ENCODE measurements at places on chromosomes 1 and 21. TPM values are rescaled to one million over a fixed set of nuclear protein-coding genes. Genes with fewer than 3 reads are reported as not detected.

GRCh38 chr21:27673581-27673980 lies 706.7 kb upstream of the ADAMTS5 start:
- DNase-seq = no peak

MRPL24 gene
- polyA plus RNA-seq = 46.5 TPM

NOS1AP gene
- polyA plus RNA-seq = 0.62 TPM

AMY1B gene
- not detected for polyA plus RNA-seq

DNA sequence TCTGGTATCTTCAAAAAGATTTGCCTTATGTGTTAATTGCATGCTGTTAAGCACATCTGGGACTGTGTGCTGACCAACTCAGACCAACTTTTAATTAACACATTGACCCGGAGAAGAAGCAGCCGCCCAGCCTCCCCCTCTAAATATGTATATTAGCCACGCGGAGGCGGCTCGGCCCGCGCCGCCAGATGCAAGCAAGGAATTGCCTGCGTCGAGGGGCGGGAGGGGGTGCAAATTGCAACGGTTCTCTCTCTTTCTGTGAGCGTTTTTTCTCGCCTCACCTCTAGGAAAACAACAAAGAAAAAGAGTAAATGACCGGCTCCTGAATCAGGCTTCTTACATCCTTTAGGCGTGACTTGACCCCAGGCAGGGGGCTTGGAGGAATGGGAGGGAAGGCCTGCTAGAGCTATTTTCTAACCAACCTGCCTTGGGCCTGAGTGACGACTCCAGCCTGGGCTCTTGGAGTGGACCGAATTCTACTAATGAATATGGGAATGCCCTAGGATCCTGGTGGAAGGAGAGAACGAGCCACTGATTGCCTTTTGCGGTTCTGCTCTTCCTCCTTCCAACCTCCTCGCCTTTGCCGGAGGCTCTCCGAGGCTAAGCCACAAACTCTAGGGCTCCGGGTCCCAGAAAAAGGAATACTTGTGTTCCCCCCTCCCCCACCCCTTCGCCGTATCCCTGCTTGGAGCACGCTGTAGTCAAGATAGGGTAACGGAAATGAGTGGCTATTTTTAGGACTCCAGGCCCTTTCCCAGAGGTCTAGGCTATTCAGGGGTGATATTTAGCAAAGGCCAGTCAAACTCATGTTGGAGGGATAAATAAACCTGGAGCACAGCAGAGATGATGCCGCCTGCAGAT lies 417.0 kb upstream of the ESRRG start:
- DNase-seq = no peak

IL19 gene
- polyA plus RNA-seq = not detected

GRCh38 chr1:43853161-43853921 lies 80.3 kb upstream of the ARTN start:
- peak; percentile 83 for DNase-seq

TTC34 gene
- polyA plus RNA-seq = 0.08 TPM

- DNase-seq = no peak
Observed at GRCh38 chr1:26468911-26469310, 3.3 kb upstream of the HMGN2 start.

DNA sequence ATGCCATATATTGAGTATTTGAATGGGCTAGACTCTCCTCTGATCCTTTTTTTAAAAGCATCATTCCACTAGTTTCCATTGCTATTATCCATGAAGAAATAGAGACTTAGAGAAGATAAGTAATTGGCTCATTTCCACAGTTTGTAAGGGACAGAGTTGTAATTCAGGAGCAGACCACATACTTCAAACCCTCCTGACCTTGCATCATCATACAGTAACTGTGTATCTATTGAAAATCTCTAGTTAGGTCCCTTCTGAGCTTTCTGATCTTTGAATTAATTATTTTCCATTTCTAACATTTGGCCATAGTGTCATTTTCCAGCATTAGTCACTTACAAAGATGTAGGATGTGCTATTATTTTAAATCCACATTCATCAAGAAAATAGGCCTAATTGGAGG lies 386.5 kb upstream of the ST6GALNAC5 start:
- DNase-seq = peak; percentile 31

- DNase-seq = no peak
Observed at GRCh38 chr1:228930479-228930957, 195.2 kb downstream of the RHOU start.

DNA sequence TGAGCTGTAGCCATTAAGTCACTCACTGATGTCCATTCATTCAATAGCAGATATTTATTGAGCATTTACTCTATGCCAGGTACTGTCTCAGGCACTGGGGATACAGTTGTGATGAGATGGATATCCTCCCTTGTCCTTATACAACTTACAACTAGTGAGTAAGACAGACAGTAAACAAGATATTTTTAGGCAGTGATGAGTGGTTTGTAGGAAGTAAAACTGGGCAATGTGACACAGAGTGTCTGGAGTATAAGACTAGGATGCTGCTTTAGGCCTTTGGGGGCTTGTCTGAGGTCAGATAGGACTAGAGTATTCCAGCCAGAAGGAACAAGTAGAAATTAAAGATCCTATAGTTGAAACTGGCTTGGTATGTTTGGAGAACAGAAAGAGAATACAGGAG lies 41.4 kb downstream of the NOS1AP start:
- no peak for DNase-seq

- no peak for DNase-seq
Observed at GRCh38 chr1:29461115-29461739, 224.9 kb downstream of the PTPRU start.

CRABP2 gene
- polyA plus RNA-seq = 0.21 TPM

- peak; percentile 10 for DNase-seq
Observed at GRCh38 chr21:16968436-16968835, 544.4 kb upstream of the CXADR start.

Measured in endothelial cell of umbilical vein (primary cell).